Hepatocyte (in vitro differentiated cells): ENCODE measurements at places on chromosomes 4 and X. TPM values are rescaled to one million over a fixed set of nuclear protein-coding genes. Genes with fewer than 3 reads are reported as not detected.

DNA sequence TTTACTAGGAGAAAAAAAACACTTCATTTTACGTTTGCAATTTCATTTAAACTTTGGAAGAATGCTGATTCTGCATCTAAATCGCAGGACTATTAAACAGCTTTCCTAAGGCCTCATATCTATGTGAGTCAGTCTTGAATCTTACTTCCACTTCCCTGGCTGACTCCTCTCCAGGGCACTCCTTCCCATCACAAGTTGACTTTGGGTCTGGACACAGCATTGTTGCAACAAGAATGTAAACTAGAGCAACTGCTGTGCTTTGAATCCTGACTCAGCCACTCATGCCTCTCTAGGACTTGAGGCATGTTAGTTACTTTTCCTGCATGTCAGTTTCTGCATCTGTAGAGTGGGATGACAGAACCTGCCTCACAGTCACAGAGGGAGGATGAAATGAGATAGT, 413.8 kb downstream of the FAT4 start:
- no peaks in the 10 kb centered on the region for H3K4me1 ChIP-seq
- no peak overlapping the region for H3K4me3 ChIP-seq
- no peak overlapping the region for H3K27ac ChIP-seq
- no peaks in the 10 kb centered on the region for H3K36me3 ChIP-seq
- no peaks in the 10 kb centered on the region for H3K27me3 ChIP-seq
- peak; percentile 45 for DNase-seq

The BST1 gene
- polyA plus RNA-seq, result 2.4 and 3.7 TPM in 2 replicates

The F9 gene
- polyA plus RNA-seq, result 1.5 and 2.8 TPM in 2 replicates

The RFC1 gene
- 22.5 and 26.0 TPM in 2 replicates for polyA plus RNA-seq

The NDST3 gene
- 0.83 and 1.6 TPM in 2 replicates for polyA plus RNA-seq
